ENCODE measurements at places on chromosomes 13 and 19. TPM values are rescaled to one million over a fixed set of nuclear protein-coding genes. Genes with fewer than 3 reads are reported as not detected.

The TUBB4A gene
- 3.2 TPM for total RNA-seq

The ZNF345 gene
- 6.1 TPM for total RNA-seq

The TMPRSS9 gene
- total RNA-seq: not detected

The IZUMO2 gene
- not detected for total RNA-seq

The NAA16 gene
- 38.9 TPM for total RNA-seq

The ZNF850 gene
- 4.1 TPM for total RNA-seq

The ZNF536 gene
- not detected for total RNA-seq

The ATP4B gene
- total RNA-seq: not detected

The CCDC70 gene
- not detected for total RNA-seq

The FARSA gene
- 130 TPM for total RNA-seq

The ZIC2 gene
- total RNA-seq: 3.4 TPM

The NLRP9 gene
- not detected for total RNA-seq

Data from natural killer cell treated with Interleukin-12 subunit alpha and Interleukin-12 subunit beta and Interleukin-15 and Interleukin-18, amount 100 ng/mL, for 72 hours (primary cell).